ENCODE measurements at places on chromosomes 7 and 10. TPM values are rescaled to one million over a fixed set of nuclear protein-coding genes. Genes with fewer than 3 reads are reported as not detected.

LOXL4 gene
- total RNA-seq, result 0.09 TPM

SPDYE11 gene
- 0.54 TPM for total RNA-seq

SLC25A28 gene
- total RNA-seq, result 14.3 TPM

CACNB2 gene
- 2.5 TPM for total RNA-seq

NME8 gene
- not detected for total RNA-seq

ACSM6 gene
- not detected for total RNA-seq

COL17A1 gene
- total RNA-seq, result not detected

ASL gene
- total RNA-seq, result 12.6 TPM

HERPUD2 gene
- total RNA-seq, result 22.9 TPM

GFRA1 gene
- 0.92 TPM for total RNA-seq

IDI2 gene
- total RNA-seq, result not detected

GPR37 gene
- 3.8 TPM for total RNA-seq

ADIRF gene
- not detected for total RNA-seq
